ENCODE measurements at places on chromosomes 1 and 21. TPM values are rescaled to one million over a fixed set of nuclear protein-coding genes. Genes with fewer than 3 reads are reported as not detected.

The PAQR6 gene
- total RNA-seq, result 10.9 TPM

The GOLT1A gene
- total RNA-seq, result 8.0 TPM

The KCNJ9 gene
- total RNA-seq, result 0.05 TPM

The IFNGR2 gene
- 44.6 TPM for total RNA-seq

The LRRC53 gene
- total RNA-seq, result not detected

The EIF4G3 gene
- total RNA-seq, result 40.1 TPM

The OR2L5 gene
- total RNA-seq, result not detected

The ARF1 gene
- 394 TPM for total RNA-seq

The CD1C gene
- total RNA-seq, result not detected

The SH2D5 gene
- total RNA-seq, result 10.4 TPM

The CD1B gene
- total RNA-seq, result not detected

The FCRL5 gene
- total RNA-seq, result not detected

The BATF3 gene
- 4.8 TPM for total RNA-seq

The KCNH1 gene
- total RNA-seq, result not detected

The OLFML2B gene
- 1.3 TPM for total RNA-seq

The GBP7 gene
- total RNA-seq, result not detected

The AQP10 gene
- total RNA-seq, result not detected

The EXTL1 gene
- total RNA-seq, result 0.15 TPM

The SPRR5 gene
- not detected for total RNA-seq

The TMEM35B gene
- 14.6 TPM for total RNA-seq

The KRTAP27-1 gene
- not detected for total RNA-seq

The LCE1A gene
- not detected for total RNA-seq

The OR2L13 gene
- not detected for total RNA-seq

The ADCY10 gene
- 0.30 TPM for total RNA-seq

The ATP1A2 gene
- not detected for total RNA-seq

The BMP8B gene
- 9.5 TPM for total RNA-seq

The MAN1C1 gene
- 1.2 TPM for total RNA-seq

The NIBAN1 gene
- total RNA-seq, result 10.3 TPM

The DNAJC6 gene
- 9.0 TPM for total RNA-seq

The SGIP1 gene
- 0.15 TPM for total RNA-seq

The NR1I3 gene
- not detected for total RNA-seq

The FABP3 gene
- total RNA-seq, result not detected

The CD5L gene
- not detected for total RNA-seq

The OLFML3 gene
- 0.25 TPM for total RNA-seq

The CYP4A22 gene
- not detected for total RNA-seq

The SPATA46 gene
- total RNA-seq, result not detected

The PPM1J gene
- 7.5 TPM for total RNA-seq

The MYBPH gene
- total RNA-seq, result 0.22 TPM

The MNDA gene
- not detected for total RNA-seq

The KMO gene
- total RNA-seq, result not detected

The DCST1 gene
- 0.32 TPM for total RNA-seq

The SPATA45 gene
- total RNA-seq, result not detected

The ADAMTS1 gene
- total RNA-seq, result 0.98 TPM

The TMPRSS15 gene
- total RNA-seq, result not detected

The KPNA6 gene
- 79.9 TPM for total RNA-seq

The LIPI gene
- total RNA-seq, result not detected

The TACSTD2 gene
- 12.2 TPM for total RNA-seq

The EXOSC10 gene
- 80.7 TPM for total RNA-seq

The WDR4 gene
- 34.8 TPM for total RNA-seq

The SPRR2B gene
- not detected for total RNA-seq

The CELA2B gene
- total RNA-seq, result not detected

Measured in HCT116 (cell line).